ENCODE measurements at places on chromosomes 1 and 21. TPM values are rescaled to one million over a fixed set of nuclear protein-coding genes. Genes with fewer than 3 reads are reported as not detected.

DNA sequence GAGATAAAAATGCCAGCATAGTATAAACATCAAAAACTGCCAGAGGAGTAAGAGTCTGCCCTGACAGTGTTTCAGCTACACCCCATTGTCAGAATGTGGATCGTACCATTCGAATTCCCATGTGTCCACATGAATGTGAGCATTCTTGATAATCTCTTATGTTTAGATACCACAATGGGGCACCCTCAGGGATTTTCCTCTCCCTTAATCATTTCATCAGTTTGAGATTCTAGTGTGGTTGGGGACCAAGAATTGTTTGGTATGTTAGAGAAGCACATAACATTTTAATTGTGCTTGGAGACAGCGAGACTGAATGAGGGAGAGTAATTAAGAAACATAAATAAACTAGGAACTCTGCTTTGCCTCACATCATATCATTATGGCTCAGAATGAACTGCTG, 120.2 kb downstream of the ZC3H11B start:
- DNase-seq = no peak

DNA sequence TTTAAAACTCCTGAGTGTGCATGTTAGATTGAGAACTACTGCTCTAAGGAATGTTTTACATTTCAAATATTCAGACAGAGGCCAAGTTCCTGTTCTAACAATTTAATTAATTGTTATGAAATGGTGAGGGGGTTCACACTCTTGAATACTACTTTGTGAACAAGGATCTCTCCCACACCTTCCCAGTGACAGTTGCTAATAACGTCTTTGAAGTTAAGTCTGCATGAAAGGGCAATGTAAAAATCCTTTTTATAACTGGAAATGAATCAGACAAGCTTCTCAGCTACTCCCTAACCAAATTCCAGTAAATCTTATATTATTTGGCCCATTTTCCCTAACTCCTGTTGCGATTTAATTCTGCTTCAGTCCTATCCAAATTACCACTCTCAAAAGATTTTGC, 828.5 kb upstream of the ADAMTS5 start:
- no peak for DNase-seq

DNA sequence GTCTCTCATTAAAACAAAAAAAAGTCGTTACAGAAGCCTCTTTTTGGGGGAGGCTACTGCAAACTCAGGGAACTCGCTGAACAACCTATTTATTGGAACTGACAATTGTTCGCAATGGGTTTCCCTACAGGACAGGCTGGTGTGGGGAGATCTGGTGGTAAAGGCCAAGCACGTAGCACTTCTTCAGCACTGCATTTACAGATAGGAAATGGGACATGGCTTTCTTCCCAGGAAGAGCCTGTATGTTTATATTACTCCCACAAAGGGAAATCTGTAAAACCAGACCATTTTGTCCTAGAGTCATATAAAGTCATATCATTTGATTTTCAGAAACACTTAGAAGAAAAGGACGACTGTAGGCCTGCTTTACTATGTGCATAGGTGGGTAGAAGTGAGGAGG, 38.8 kb upstream of the TBX15 start:
- no peak for DNase-seq

DNA sequence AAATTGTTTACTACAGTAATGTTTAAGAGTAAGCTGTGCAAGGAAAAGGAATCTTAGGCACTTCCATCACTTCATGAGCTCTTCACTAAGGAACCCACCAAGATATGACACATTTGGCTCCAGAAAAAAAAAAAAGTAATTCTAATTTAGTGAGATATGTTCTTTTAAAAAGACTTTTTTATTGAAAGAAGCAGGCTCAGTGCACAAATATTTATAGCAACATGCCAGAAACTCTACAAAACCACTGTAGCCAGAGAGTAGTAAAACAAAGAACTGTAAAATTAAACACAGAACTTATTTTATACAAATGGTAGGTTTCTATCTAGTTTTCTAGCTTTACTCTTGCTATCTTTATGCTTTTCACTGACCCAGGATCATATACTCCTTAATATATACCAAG, 434.6 kb upstream of the ADGRL2 start:
- no peak for DNase-seq

- no peak for DNase-seq
Observed at GRCh38 chr1:155952505-155952890, 11.1 kb downstream of the RXFP4 start.

- DNase-seq = peak; percentile 35
Observed at GRCh38 chr1:229406798-229407197, 27.1 kb downstream of the ACTA1 start.

GRCh38 chr1:67280696-67281095, 27.0 kb upstream of the IL12RB2 start:
- DNase-seq = no peak

DNA sequence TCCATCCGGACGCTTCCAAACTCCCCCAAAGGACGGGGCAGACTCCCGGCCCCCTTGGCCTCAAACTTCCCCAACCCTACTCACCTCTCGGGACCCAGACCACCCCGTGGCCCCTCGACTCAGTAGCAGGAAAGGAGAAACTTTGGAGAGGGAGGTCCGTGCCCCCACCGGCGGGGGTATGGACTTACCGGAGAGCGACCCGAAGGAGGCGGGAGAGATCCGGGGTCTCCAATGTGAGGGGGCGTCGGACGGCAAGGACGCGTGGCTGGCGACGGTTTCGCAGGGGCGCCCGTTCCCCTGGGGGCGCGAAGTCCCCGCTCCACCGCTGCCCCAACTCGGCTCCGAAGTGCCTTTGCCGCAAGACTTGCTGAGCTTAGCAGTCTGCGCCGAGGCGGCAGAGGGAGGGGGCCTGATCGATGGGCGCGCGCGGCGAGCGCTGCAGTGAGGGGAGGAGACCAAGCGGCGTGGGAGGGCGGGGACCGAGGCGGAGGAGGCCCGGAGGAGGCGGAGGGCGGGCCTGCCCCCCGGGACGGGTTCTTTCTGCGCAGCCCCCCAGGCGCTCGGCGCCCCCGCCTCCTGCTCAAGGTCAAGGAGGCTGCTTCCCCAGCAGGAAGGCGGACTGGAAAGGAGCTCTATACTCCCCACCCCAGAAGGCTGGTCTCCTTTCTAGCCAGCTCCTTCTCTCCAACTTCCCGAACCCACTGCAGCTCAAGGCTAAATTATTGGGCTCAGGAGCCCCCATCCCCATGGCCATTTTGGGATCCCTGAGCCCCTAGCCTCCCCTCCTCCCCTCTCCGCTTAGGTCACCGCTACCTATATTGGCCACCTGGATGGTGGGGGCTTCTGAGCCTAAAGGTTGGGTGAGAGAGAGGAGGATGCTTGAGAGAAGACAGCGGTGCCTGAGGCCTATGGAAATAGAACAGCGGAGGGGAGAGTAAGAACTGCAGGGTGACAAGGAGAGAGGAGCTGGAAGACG, at the start of gene SYT2:
TSS of gene SYT2 (minus strand) at position 385 of the 976 bp plus-strand sequence. CDS start 104,682 bp downstream, outside the sequence.
- peak; percentile 68 for DNase-seq

DNA sequence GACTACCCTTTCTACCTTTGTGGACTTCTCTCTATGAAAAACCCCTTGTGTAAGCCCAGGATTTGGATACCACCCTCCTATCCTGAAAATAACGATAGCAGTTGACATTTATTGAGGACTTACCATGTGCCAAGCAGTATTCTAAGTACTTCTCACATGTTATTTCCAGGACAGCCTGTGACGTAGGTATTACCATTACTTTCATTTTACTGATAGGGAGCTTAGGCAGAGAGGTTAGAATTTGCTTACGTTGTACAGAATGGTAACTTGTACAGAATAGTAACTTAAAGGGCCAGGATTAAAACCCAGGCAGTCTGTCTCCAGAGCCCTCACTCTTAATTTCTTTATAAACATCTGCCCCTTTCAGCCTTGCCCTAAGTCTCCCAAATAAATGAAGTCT, 138.3 kb downstream of the NTMT2 start:
- no peak for DNase-seq

- DNase-seq = no peak
Observed at GRCh38 chr1:38208716-38209632, 162.4 kb upstream of the POU3F1 start.

DNA sequence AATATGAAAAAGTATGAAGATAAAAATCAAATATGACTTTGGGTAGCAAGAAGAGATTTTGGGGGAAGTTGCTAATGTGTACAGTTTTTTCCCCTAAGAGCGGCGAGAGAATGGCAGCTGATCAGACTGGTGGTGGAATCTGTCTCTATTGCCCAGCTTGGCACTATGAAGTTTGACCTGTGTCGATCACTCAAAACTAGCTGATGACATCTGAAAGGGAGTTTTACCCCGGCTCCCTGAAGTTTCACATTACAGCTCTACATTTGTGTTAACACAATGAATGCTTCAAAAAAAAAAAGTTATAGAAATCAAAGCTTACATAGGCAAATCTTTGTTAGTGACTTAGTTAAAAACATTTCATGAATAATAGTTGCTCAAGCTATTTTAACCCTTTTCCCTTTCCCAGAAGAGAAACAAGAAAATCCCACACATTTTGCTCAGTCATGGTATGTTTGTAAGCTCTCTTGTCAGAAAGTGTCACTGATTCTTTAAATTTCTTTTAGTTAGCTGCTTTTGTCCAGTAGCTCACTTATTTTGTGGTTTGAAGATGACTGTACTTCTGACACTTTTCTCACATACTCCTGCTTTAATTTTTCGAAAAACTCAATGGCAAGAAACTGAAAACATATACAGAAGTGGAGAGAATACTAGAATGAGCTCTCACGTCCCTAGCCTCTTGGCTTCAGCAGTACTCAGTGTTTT, 41.3 kb downstream of the DYRK1A start:
- DNase-seq = no peak

S100A9 gene
- 1.9 TPM for polyA plus RNA-seq

PARK7 gene
- 395 TPM for polyA plus RNA-seq

CNR2 gene
- not detected for polyA plus RNA-seq

SPRR1B gene
- polyA plus RNA-seq = not detected
